GM20000 (cell line): ENCODE measurements at places on chromosomes 7 and 10.
A peak's percentile ranks its signal among the peaks of the same experiment; 100 is the strongest.

GRCh38 chr7:106723398-106723797 is 62.4 kb upstream of the CCDC71L start:
- no peak for DNase-seq

GRCh38 chr10:128567551-128567950 is 441.3 kb upstream of the MKI67 start:
- DNase-seq: no peak

- DNase-seq: no peak
These were observed 732.7 kb upstream of the AUTS2 start for GRCh38 chr7:68865351-68866199.

DNA sequence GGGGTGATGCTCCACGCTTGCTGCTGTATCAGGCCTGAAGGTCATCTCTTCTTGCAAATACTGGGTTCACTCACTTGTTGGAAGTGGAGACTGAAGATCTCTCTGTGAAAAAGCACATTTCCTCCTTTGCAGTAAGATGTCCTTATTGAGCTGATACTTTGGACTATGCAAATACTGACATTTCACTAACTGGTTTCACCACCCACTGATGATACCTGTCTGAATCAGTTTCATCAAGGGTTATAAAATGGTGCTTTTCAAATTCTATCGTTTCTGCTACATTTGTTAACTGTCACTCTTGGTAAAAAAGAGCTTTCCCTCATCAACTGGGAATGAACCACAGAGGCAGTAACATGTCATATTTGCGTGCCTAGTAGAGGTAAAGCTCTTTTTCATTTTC is 35.5 kb downstream of the RAB19 start:
- DNase-seq: peak; percentile 65
